ENCODE measurements at places on chromosomes 7 and 10.

DNA sequence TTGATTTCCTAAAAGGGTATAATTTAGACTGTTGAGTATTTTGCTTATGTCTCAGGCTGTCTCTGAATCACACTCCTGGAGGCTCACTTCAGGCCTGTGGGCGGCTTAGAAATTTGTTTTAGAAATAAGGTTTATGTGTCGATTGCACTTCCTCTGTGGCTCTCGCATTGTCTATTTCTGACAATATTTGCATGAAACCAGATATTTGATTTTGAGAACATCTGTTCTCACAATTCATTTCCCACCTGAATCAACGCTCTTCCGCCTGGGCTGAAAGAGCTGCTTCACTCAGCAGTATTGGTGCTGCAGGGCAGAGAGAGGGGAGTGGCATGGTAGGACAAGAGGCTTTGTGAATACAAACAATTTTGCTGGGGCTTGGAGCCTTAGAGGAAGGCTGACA lies 262.0 kb downstream of the ADRA2A start:
- DNase-seq: no peak

DNA sequence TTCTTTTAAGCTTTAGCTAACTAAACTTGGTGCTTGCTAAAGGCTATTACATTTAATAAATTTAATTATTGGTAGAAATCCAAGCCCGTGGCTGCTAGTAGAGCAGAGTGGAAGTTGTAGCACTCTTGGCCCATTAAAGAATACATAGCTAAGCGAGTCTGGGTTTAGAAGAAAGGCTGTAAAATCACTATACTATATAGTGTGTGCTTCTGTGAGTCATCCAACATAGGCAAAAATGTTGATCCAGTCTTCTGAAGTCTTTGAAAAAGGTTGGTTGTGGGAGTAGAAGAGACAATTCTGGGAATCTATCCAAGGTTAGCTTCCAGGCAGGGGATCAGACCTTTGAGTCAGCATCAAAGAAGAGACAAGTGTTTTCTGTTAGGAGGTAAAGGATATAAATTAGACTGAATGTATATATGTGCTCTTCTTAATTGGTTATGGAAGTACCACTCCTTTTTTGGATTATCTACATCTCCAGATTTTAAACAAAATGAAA lies 664.2 kb downstream of the NXPH1 start:
- DNase-seq: no peak

GRCh38 chr10:33735464-33735923 lies 401.0 kb upstream of the NRP1 start:
- peak; percentile 59 for DNase-seq

- DNase-seq: no peak
Measured at GRCh38 chr10:13823096-13823708, 236.4 kb downstream of the PRPF18 start.

- DNase-seq: no peak
Measured at GRCh38 chr10:117204316-117204715, 7.0 kb downstream of the KCNK18 start.

DNA sequence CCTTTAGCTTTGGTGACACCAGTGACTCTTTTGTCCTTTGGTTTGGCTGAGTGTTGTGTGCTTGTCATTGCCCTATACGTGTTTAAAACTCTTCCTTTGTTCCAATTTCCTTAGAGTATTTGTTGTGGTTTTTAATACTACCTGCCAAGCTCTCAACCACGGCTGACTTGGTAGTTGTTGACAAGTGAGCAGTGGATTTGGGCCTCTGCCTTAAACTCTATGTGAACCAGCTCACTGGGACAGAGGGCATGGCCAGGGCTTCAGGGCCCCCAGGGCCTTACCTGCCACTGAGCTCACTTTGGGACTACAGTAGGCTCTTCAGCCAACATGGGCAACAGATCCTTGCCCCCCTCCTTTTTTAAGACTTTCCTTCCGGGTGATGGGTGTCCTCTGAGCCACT lies 9.6 kb upstream of the DMBT1 start:
- DNase-seq: no peak

DNA sequence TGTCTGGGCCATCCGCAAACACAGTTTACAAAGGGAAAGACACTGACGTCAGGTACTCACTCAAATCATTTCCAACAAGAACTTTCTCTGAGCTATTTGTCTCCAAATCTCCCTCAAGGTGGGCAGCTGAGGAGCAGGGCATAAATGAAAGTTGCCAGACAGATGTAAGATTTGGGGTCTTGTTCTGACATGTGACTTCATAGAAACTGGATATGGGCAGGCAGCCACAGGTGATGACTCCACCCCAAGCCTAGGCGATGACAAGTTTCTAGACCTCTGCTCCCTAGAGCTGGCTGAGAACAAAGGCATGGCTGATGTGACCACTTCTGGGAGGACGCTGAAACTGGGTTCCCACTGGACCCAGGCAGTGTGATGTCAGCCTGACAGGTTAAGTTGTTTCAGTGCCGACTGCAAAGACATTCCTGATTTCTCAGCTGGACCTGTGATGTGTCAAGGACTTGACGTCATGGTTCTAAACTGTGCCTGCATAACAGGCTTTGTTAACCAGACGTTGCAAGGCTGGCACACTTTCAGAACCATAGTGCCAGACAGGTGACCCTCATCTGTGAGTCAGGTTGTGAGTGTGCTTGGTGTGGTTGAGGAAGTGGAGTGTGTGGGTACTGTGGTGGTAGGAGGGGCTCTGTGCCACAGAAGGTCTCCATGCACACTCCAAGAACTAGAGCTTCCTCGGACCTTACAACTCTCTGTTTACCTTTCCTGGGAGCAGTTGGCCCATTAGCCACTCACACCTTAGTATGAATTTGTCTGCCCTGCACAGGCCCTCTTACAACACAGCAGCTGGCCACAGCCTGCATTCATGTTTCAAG lies 39.9 kb upstream of the EBF3 start:
- DNase-seq: no peak

DNA sequence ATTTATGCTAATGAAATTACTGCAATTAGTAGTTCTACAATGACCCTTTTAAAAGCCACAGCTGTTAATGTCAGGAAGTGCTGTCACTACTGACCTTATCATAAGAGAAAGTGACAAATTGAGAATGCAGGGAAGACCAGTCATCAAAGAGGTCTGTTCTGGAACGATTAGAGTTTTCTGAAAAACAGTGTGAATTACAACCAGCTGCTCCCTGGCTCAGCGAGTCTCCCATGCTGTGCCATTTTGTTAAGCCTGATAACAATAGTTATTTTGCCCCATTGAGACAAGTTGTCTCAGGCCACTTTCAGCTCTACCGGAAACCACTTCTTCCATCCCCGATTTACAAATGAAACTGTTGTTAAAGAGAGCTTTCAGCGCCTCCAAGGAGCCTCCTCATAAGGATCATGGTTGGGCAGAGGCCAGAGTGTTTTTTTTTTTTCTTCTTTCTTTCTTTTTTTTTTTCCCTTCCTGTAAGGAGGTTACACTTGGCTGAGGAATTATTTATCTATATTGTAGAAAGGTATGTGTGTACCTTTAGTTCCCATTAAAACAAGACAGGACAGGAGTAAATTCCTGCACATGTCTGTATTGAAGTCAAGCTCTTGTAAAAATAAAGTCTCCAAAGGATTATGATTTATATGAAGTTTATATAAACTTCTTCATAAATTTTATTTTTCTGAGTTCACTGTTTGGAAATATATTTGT lies 173.6 kb downstream of the CDCA7L start:
- DNase-seq: no peak
